ENCODE measurements at places on chromosomes 12 and 14. TPM values are rescaled to one million over a fixed set of nuclear protein-coding genes. Genes with fewer than 3 reads are reported as not detected.

RHOJ gene
- polyA plus RNA-seq = 20.4 TPM

SSTR1 gene
- polyA plus RNA-seq = 1.9 TPM

SLC10A1 gene
- not detected for polyA plus RNA-seq

WNT1 gene
- polyA plus RNA-seq = not detected

HIP1R gene
- polyA plus RNA-seq = 95.9 TPM

KCNH3 gene
- polyA plus RNA-seq = 3.9 TPM

KRT85 gene
- polyA plus RNA-seq = not detected

SMOC1 gene
- polyA plus RNA-seq = 2.3 TPM

ALX1 gene
- polyA plus RNA-seq = 27.6 TPM

MANSC4 gene
- polyA plus RNA-seq = 0.21 TPM

STRN3 gene
- polyA plus RNA-seq = 50.3 TPM

EEA1 gene
- polyA plus RNA-seq = 17.9 TPM

SYCP3 gene
- 0.95 TPM for polyA plus RNA-seq

NUAK1 gene
- 9.9 TPM for polyA plus RNA-seq

KDM2B gene
- polyA plus RNA-seq = 88.8 TPM

SERPINA10 gene
- polyA plus RNA-seq = 0.78 TPM

FZD10 gene
- 2.4 TPM for polyA plus RNA-seq

P2RX2 gene
- polyA plus RNA-seq = 3.0 TPM

MYF5 gene
- polyA plus RNA-seq = not detected

TRIM9 gene
- 2.0 TPM for polyA plus RNA-seq

NT5DC3 gene
- 8.6 TPM for polyA plus RNA-seq

RERG gene
- polyA plus RNA-seq = 34.0 TPM

NEUROD4 gene
- not detected for polyA plus RNA-seq

TRAF3 gene
- 13.9 TPM for polyA plus RNA-seq

FAM186B gene
- 3.8 TPM for polyA plus RNA-seq

COX8C gene
- 0.33 TPM for polyA plus RNA-seq

CRY1 gene
- polyA plus RNA-seq = 35.7 TPM

NTF3 gene
- polyA plus RNA-seq = 5.9 TPM

C12orf42 gene
- polyA plus RNA-seq = 0.20 TPM

TCL1B gene
- polyA plus RNA-seq = 0.58 TPM

NXPH4 gene
- 6.2 TPM for polyA plus RNA-seq

DNAJC22 gene
- 20.6 TPM for polyA plus RNA-seq

OR6C68 gene
- polyA plus RNA-seq = not detected

ZFYVE1 gene
- 20.3 TPM for polyA plus RNA-seq

B4GALNT3 gene
- 18.2 TPM for polyA plus RNA-seq

PTGER2 gene
- polyA plus RNA-seq = 5.6 TPM

TMEM260 gene
- polyA plus RNA-seq = 27.3 TPM

LIN7A gene
- polyA plus RNA-seq = 20.9 TPM

POTEM gene
- not detected for polyA plus RNA-seq

INSM2 gene
- polyA plus RNA-seq = not detected

All from left renal cortex interstitium (tissue), 4 donors.